Choroid plexus epithelial cell (primary cell): ENCODE measurements at places on chromosomes 4 and X.

GRCh38 chr4:147760176-147760575, 28.3 kb downstream of the ARHGAP10 start:
- DNase-seq, result no peak

- peak; percentile 31 for DNase-seq
Observed at GRCh38 chr4:56512166-56512565, 6.6 kb downstream of the ARL9 start.

- DNase-seq, result no peak
Observed at GRCh38 chr4:137676357-137676998, 144.2 kb upstream of the PCDH18 start.

DNA sequence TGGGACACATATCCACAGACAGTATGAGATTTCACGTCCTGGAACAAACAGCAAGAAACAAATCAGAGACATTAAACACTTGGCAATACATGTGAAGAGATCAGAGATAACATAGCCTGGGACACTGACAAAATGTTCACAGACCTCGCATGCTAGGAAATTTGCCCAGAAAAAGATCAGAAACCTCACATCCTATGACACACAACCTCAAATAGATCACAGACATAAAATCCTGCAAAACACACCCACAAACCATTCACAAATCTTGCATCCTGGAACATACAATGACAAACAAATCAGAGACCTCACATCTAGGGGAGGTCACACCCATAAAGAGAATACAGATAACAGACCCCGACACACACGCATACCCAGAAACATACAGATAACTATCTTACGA, 18.0 kb downstream of the SUV39H1 start:
- DNase-seq, result no peak

DNA sequence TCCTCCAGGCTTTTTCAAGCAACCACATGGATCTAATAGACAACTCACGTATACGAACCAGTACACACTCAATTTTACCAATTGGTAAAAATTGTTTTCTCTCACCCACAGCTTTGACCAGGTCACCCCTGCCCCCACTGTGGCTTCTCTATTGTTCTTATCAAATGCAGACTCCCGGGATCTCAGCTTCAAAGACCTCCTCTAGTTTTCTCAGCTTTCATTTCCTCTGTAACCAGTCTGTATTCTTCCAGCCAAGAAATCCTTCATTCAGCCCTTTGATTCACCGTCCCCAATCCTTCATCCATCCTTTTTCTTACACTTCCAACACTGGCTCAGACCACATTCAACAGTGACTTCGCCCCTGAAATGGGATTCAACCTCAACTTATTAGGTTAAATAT, 120.7 kb downstream of the CORIN start:
- no peak for DNase-seq

DNA sequence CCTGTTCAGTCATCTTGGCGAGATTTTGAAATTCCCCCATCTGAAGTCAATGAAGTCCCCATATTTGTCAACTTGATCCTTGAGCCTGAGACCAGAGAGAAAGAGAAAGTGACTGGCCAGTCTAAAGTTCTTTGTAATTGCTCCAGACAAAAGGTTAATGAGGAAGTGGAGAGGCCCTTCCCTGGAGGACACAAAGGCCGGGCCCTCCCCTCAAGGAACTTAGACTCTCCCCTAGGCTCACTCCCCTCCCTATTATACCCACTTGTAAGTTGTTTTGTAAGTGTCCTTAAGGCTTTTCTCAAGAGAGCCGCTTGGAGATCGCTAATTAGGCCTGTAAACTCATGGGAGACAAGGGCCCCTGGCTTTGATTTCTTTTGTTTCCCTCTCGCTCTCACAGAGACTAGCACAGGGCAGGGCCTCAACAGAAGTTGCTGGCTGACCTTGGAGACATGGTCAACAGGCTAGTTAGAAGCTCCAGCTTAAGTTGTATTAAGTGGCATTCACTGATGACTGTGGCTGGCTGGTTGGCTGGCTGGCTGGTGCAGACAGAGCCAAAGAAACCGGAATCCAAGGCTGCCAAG, 20.3 kb upstream of the GPC4 start:
- DNase-seq, result no peak

DNA sequence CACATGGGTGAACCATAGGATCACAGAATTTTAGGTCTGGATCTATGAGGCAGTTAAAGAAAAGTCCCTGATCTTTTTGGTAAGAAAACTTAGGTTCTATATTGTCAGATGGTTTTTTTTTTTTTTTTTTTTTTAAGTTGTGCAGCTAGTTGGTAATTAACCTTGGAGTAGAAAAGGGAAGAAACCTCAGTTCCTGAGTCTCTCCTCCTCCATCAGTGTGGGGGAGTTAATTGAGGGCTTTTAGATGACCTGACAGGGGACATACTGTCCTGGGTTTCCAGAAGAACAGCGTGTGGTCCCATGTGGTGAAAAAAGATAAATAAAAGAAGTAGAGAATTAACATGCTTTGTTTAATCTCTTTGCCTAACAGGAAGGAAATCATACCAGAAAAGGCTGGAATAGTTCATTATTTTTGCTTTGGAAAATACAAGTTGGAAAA, 123.7 kb downstream of the ARHGAP10 start:
- DNase-seq, result peak; percentile 47

DNA sequence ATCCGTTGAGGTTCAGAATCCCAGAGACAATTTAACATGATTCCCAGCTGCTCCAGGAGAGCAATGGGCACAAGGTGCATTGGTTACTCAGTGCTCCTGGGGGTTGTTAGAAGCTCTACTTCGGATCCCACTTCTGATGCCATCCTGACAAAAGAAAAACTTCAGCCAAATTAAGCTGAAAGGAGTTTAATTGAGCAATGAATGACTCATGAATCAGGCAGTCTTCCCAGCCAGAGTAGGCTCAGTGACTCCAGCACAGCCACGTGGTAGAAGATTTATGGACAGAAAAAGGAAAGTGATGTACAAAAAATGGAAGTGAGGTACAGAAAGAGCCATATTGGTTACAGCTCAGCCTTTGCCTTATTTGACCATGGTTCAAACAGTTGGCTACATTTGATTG, 95.7 kb downstream of the PWWP3B start:
- DNase-seq, result peak; percentile 78

DNA sequence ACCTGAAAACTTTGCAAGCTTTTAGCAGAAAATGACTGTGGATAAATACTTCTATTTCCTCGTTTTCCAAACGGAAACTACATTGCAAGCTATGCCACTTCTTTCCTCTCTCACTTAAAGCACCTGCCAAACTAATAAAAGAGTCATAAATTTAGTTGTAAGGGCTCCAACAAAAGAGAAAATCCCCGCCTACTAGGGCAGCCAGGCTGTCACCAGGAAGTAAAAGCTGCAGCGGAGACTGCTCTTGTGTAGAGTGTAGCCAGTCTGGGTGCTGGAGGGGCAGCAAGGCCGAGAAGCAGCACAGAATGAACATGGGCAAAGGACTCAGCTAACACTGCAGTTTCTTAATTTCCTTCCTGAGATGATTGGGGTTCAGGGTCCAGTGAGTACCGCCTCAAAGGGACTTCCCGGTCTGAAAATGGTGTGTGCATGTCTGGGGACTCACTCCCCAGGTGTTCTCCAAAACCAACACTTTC, 89.3 kb upstream of the MAML3 start:
- no peak for DNase-seq

DNA sequence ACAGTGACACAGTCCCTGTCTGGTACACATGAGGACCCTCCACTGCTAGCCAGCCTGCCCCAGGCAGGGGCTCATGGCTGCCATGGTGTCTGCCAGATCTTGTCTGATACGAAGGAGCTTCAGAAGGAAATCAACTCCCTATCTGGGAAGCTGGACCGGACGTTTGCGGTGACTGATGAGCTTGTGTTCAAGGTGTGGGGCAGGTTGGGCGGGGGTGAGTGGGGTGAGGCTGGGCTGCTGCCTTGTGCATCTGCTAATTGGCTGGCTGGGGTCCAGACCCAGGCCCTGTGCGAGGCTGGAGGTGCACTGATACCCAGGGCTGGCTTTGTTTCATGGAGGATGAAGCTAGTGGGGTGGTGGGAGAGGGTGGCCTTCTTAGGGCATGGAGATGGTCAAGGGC, 13.8 kb downstream of the CCDC22 start:
- DNase-seq, result no peak
